ENCODE measurements at places on chromosomes 4 and X. TPM values are rescaled to one million over a fixed set of nuclear protein-coding genes. Genes with fewer than 3 reads are reported as not detected.
A peak's percentile ranks its signal among the peaks of the same experiment; 100 is the strongest.

GRCh38 chrX:23953908-23954269 is 46.1 kb downstream of the CXorf58 start:
- no peak for DNase-seq

PRSS12 gene
- total RNA-seq = 7.1 TPM

DNA sequence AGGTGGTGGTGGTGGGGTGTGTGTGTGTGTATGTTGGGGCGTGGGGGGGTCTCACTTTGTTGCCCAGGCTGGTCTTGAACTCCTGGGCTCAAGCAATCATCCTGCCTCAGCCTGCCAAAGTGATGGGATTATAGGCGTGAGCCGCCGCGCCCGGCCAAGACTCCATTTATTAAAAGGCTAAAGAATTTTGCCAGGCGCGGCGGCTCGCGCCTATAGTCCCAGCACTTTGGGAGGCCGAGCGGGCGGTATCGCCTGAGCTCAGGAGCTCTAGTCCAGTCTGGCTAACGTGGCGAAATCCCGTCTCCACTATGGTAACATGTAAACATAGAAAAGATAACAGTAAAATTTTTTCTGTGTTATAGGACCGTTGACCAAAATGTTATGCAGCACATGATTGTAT is 3.7 kb upstream of the UBA1 start:
- DNase-seq = no peak

GRCh38 chrX:136733613-136734012 is 47.1 kb downstream of the ARHGEF6 start:
- DNase-seq = no peak

GRCh38 chr4:53116954-53117353 is 248.9 kb downstream of the SCFD2 start:
- DNase-seq = peak; percentile 66

- no peak for DNase-seq
These were observed 201.0 kb downstream of the CAMK2D start for GRCh38 chr4:113560579-113560978.

GRCh38 chr4:29046781-29047180 is 1673.4 kb upstream of the PCDH7 start:
- peak; percentile 93 for DNase-seq

GRCh38 chr4:7354927-7355326 is 79.8 kb downstream of the PSAPL1 start:
- no peak for DNase-seq

- no peak for DNase-seq
These were observed 214.0 kb upstream of the PSAPL1 start for GRCh38 chr4:7648544-7649395.

EVC gene
- 18.6 TPM for total RNA-seq

GRCh38 chr4:2258091-2259035 is 3.5 kb downstream of the MXD4 start:
- peak; percentile 3 for DNase-seq

ODAM gene
- total RNA-seq = not detected

GRCh38 chrX:134013524-134013923 is 28.1 kb upstream of the GPC3 start:
- DNase-seq = no peak

- DNase-seq = peak; percentile 78
These were observed 430.7 kb downstream of the IDS start for GRCh38 chrX:149074398-149074797.

- no peak for DNase-seq
These were observed 724.0 kb downstream of the ADGRL3 start for GRCh38 chr4:61924131-61924530.

GRCh38 chrX:85627363-85627762 is 247.9 kb upstream of the POF1B start:
- DNase-seq = no peak

DNA sequence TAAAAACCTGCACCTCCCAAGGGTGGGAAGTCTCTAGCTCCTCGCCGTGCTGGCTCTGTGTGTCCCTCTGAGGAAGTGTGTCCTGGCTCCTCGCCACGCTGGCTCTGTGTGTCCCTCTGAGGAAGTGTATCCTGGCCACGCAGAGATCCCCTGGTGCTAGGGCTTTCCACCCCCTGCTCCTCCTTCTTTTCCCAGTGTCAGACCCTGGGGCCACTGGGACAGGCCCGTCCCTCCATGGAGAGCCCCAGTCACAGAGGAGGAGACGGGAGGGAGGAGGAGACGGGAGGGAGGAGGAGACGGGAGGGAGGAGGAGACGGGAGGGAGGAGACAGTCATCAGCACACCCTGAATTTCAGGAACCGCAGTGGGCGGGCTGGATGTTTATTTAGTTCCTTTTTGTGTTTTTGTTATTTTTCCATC is 53.8 kb upstream of the HGFAC start:
- DNase-seq = peak; percentile 86

DNA sequence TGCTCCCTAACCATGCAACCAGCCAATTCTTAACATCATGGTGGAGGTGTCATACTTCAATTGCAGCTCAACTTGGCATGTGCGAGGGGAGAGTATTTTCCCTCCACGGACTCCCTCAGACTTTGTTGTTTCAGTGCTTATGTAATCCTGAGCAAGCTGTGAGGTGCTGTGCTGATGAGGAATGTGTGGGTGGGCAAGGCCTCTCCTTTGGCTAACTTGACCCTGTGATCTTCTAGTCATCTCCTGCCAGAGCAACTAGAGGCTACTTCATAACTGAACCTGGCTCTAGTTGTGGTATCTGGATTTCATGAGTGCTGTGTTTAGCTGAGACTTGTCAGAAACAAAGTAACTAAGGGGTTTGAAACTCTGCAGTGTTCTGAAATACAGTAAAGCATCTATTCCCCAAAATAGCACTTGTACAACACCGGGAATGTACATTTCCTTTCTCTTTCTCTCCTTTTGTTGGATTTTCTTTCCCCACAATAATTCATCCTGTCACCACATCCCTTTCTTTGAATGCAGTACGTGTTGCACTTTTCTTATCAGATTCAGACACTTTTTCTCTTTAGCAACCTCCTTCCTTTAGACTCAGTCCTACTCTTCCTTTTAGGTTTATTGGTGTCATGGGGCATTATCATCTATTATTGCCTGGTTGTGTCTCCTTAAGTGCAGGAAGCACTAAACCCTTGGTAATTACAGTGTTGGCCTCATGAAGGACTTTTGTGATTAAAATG is 415.2 kb upstream of the NR3C2 start:
- DNase-seq = peak; percentile 46

CXXC4 gene
- 1.6 TPM for total RNA-seq

DNA sequence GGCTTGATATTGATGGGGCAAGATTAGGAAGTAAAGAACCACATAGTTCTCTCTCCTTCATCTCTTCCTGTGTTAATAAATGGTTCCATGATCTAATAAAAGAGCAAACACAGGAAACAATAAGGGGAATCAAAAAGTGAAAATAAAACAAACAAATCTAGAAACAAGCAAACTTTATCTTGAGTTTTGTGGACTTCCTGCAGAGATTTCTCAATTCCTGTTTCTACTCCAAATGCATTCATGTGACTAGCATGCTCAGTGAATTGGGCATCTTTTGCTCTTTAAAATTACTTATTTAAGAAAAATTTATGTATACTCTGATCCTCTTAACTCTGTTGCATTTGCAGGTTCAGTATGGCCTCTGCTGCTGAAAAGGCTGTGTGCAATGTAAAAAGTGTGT is 682.0 kb downstream of the KCTD8 start:
- no peak for DNase-seq

- no peak for DNase-seq
These were observed 80.7 kb upstream of the PRPS1 start for GRCh38 chrX:107547621-107548020.

Measured in muscle of leg (tissue), 16 donors.